ENCODE measurements at places on chromosomes 11 and 22.

GRCh38 chr22:35128637-35129036 is 62.7 kb downstream of the ISX start:
- peak; percentile 36 for DNase-seq

DNA sequence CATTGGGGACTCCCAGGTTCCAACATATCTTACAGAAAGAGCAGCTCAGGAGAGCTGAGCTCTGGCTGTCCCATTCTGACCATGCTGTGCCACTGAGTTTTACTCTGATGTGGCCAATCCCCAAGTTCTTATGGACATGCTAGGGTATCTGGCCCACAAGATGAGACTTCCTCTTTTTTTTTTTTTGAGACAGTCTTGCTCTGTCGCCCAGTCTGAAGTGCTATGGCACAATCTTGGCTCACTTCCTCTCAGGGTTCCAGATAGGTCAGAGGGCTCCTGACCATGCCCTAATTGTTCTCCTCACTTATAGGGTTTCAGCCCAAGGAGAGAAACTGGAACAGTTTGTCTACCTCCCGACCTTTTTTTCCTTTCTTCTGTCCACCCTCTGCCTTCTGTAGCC is 152.3 kb upstream of the CCDC90B start:
- DNase-seq, result no peak

DNA sequence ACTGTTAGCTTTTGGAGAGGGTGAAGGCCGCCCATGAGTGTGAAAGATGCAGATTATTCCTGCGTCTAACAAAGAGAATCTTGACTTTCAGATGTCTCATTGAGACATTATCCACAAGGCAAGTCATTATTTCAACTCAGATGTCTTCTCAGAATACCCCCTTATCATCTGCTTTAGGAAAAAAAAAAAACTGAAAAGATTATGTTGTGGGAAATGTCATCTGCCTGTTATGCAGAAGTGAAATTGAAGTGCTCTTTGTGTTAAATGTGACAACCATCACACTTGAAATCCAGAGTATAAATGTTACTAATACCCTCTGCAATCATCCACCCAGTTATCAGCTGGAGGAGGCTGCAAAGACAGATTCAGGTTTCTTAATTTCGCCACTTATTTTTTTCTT is 239.6 kb downstream of the LARGE1 start:
- no peak for DNase-seq

- DNase-seq, result no peak
Measured at GRCh38 chr11:68099474-68100405, 21.4 kb downstream of the CHKA start.

GRCh38 chr11:66728693-66729385 is at the start of gene SPTBN2:
SPTBN2 (minus strand) TSS chr11:66729216; CDS start chr11:66721240, 7,976 bp downstream.
- no peak for DNase-seq

GRCh38 chr11:77244277-77245027 is 57.0 kb downstream of the GDPD4 start:
- DNase-seq, result no peak

GRCh38 chr11:133810766-133811165 is 34.5 kb downstream of the SPATA19 start:
- DNase-seq, result no peak

DNA sequence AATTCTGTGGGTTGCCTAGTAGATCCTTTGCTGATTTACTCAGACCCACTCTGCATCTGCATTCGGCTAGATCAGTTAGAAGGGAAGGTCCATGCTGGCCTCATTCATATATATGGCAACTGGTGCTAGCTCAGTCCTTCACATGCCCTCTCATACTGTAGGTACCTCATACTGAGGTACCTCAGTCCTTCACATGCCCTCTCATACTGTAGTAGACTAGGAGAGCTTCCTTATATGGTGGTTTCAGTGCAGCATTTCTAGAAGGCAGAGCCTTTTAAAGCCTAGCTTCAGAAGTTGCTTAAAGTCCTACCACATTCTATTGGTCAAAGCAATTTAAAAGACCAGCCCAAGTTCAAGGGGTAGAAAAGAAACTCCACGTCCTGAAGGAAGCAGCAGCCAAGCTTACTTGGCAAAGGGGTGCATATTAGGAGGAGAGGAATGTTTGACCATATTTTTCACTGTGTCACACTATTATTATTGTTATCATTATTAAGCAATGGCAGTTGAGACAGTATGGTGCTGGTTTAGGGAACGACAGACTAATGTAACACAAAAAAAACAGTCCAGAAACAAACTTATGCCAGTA is 356.4 kb downstream of the DYNC2H1 start:
- DNase-seq, result no peak

DNA sequence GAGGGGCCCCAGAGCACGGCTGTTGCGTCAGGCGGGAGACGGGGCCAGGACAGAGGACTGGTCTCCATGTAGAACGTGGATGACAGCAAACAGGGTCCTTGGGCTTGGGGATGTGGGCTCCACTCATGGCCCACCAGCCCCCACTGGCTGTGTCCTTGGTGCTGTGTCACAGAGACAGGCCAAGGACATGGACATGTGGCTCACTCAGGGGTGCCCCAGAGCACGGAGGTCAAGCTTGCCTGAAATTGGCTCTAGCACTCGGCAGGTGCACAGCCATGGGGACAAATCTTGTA is 14.4 kb downstream of the FADS2 start:
- DNase-seq, result no peak

- DNase-seq, result no peak
Measured at GRCh38 chr11:106449763-106450162, 372.3 kb downstream of the AASDHPPT start.

DNA sequence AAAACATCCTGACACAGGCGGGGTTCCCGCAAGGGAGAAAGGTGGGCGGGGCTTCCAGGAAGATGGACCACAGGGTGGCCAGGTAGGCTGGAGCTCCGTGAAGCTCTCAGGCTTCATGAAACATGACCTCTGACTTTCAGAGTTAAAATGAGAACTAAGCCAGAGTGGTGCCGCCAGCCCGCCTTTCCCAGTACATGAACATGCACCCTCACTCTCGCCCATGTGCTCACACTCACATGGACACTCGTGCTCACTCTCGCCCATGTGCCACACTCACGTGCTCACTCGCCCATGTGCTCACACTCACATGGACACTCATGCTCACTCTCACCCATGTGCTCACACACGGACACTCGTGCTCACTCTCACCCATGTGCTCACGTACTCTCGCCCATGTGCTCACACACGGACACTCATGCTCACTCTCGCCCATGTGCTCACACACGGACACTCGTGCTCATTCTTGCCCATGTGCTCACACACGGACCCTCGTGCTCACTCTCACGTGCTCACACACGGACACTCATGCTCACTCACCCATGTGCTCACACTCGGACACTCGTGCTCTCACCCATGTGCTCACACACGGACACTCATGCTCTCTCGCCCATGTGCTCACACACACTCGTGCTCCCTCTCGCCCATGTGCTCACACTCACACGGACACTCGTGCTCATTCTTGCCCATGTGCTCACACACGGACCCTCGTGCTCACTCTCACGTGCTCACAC is 10.0 kb downstream of the RNH1 start:
- no peak for DNase-seq

DNA sequence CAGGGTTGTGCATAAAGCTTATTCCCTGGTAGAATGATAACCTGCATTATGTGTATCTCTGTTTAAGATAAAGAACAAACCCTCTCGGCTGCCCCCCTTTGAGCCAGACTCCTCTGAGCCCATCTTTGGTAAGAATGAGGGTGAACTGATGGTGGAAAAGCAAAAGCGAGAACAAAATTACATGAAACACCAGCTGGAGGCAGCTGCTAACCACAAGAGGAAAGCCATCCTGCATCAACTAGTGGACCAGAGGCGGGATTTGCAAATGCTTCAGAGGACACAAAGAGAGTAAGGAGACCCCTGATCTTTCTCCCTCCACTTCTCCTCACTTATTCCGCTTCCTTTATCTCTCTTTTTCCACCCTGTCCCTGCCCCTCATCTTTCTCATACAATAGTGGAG is 40.3 kb downstream of the CCDC81 start:
- DNase-seq, result no peak

DNA sequence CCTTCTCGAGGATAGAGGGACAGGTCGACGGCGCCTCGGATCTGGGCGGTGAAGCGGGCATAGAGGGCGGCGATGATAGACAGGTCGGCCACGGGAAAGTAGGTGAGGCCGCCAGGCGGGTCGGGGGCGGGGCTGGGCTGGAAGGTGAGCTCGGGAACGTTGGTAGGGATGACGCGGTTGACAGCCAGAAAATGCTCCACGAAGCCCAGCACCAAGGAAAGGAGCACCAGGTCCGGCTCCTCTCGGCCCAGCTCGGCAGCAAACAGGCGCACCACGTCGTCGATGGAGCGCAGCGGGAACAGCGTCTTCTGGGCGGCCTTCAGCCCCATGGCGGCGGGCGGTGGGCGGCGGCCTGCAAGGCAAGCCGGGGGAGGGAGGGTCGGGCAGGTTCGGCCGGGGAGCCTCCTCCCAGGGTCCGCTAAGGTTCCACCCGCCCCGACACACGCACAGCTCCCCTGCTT is 540 bp downstream of the MEN1 start:
- DNase-seq, result no peak

DNA sequence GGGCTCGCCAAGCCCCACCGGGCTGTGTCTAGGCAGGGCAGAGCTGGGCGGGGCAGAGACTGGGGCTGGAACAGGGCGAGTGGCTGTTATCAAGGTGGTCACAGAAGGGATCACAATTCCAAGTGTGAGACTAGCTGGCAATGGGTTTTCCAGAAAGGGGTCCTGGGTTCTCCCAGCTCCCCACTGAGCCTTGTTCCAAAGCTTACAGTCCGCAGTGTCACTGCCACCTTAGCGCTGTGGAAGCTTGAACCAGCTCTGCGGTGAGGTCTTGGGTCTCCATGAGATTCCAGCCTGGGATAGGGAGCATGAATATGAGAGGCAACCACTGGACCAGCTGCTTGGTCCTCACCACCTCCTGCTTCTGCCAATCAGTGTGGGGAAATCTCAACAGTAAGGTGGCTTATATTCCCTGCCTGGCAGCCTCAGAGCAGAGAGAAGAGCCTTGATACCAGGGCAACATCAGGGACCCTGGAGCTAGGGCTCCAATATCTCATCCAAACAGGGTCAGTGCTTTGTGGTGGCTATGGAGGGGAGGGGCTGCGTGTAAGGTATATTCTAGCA is 831 bp downstream of the CD44 start:
- no peak for DNase-seq

Measured in GM18507 (cell line).